CD4-positive, alpha-beta T cell treated with Interleukin-17A for 1 hour (primary cell): ENCODE measurements at places on chromosomes 12 and 14.

DNA sequence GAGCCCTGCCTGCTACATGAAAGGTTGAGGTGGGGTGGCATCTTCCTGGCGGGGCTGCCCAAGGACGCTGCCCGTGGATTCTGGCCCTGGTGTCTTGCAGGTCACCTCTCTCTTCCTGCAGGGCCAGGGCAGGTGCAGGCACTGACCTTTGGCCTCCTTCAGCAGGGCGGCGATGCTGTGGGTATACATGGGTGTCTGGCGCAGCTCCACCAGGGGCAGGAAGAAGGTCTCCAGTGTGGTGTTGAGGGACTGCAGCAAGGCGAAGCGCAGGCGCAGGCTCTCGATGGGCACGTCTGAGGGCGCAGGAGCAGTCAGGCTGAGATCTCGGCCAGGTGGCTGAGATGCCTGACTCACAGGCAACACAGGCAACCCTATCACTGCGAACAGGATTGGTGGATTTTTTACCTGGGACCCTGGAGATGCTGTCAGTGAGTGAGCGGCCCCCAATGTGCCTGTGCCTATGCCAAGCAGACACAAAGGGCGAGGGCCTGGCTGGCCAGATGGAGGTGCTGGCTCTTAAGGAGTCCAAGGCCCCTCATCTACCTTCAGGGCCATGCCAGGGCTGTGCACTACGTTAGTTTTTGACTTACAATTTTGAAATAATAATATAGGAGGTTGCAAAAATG is 45.7 kb downstream of the TRAFD1 start:
- no peak for DNase-seq

GRCh38 chr12:79055926-79056674 is 191.5 kb downstream of the SYT1 start:
- DNase-seq: no peak

DNA sequence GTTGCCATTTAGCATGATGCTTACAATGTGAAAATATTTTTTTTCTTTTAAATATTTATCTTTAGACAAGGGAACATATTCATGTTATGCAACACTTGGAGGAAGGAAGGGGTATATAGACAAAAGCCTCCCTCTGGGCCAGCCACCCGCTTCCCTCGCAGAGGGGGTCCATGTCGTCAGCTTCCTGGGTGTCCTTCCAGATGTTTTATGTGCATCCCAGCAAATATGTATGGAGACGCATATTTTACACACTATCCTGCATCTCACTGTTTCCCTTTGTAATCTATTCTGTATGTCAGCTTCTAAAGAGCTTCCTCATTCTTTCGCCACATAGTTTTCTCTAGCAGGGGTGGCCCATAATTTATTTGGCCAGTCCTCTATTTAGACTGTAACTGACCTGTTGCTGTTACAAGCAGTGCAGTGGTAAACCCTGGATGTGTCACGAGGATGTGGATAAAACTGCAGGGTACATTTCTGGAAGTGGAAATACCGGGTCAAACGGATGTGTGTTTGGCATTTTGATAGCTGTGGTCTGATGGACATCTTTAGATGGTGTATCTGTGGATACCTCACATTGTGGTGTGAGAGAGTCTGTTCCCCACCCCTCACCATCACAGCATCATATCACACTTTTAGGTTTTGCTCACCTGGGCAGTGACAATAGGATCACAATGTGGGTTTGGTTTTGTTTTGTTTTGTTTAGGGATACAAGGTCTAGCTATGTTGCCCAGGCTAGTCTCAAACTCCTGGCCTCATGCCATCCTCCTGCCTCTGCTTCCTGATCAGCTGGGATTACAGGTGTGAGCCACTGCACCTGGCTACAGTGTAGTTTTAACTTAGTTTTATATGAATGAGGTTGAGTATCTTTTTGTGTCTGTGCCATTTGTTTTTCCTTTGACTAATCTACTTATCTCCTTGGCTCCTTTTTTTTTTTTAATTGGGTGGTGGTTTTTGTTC is 31.6 kb downstream of the FAM222A start:
- no peak for DNase-seq

- no peak for DNase-seq
Observed at GRCh38 chr14:77988970-77989369, 181.2 kb upstream of the NRXN3 start.

DNA sequence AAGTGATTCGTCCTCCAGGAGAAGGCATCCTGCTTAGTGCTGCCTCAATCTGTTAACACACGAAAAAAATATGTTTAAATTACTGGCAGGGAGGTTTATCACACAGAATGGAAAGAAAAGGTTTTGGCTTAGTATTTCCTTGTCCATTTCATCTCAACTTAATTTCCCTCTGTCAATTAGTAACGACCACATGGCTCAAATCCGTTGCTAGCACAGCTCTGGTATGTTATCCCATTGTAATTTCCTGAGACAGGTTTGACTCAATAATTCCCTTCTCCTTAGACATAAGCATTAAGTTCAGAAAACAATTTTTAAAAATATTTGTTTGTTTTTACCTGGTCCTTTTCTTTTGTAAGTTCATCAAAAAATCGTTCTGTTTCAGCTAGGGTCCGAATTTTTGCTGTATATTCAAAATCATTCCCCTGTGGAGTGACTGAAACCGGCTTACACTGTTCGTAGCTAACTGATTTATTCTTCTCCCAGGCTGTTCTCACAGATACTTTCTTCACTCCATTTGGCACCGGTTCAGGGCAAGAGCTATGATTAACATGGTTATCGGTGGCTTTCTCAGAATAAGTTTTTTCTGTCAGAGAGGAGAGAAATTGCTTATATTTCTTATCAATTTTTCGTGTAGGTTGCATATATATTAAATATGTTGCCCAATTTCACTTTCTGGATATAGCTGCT is 10.1 kb upstream of the PITPNM2 start:
- DNase-seq: no peak

GRCh38 chr14:102071283-102071998 is 15.4 kb downstream of the HSP90AA1 start:
- DNase-seq: no peak
